Left renal cortex interstitium (tissue), 4 donors: ENCODE measurements at places on chromosomes 6 and 20. TPM values are rescaled to one million over a fixed set of nuclear protein-coding genes. Genes with fewer than 3 reads are reported as not detected.

DNA sequence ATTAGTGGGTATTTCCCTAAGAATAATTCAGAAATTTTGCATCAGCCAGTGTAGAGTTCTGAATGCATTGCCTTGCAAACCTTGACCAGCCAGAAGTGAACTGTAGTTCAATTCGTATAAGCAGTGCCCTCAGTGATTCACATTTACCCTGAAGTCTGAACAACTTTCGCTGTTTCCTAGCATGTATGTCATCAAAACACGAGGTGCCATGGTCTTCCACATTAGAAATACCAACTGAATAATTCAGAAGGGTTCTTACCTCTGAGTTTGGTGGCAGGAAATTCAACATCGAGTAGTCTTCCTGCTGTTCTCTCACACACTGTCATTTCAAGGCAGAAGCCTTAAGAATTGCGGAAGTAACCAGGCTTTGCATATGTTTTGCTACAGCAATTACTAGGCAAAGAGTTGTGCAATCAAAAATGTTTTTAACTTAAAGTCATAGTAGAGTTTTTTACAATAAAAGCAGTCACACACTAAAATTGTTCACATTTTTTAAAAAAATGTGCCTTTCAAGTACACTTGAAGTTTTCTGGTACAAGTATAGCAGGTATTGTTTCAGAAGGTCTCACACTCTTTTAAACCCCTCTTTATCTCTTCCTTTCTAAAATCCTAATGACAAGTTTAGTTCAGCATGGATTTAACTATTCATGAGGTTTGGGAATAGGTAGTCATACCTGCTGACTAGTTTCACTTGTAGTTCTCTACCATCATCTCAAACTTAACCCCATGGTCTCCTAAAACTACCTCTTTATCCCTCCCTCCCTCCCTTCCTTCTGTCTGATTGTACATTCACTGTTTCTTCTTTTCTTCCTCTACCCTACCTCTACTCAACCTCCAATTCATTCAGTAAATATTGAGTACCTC, 118.3 kb downstream of the STXBP5 start:
- DNase-seq: no peak

DNA sequence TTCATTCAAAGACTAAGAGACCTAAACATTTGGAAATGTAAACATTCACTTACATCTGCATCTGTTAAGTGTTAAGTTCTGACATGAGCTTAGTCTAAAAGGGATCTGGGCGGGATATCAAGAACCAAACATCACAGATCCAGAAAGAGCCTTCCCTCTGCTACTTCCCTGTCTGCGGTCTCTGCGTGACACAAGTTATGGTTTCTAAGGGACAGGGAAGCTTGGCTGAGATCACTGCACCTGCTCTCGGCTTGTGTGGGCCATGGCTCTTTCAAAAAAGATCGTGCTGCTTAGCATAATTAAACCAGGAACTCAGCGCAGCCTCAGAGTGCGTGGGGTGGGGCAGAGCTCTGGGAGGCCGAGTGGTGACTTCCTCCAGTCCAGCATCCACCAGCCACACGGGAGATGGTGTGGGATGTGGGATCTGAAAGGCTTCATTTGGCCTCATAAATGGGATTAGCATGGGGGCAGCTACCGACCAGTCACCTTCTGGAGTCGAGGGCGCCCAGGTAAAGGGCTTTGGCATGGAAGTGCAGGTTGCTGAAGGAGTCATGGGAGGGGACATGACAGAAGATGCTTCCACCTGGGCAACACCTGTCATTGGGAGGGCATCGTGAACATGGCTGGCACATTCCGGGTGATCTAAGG, 16.7 kb upstream of the RAMACL start:
- DNase-seq: no peak

- DNase-seq: no peak
Measured at GRCh38 chr20:63471717-63471980, 806 bp downstream of the KCNQ2 start.

GRCh38 chr6:137808191-137808590, 58.9 kb upstream of the TNFAIP3 start:
- no peak for DNase-seq

DNA sequence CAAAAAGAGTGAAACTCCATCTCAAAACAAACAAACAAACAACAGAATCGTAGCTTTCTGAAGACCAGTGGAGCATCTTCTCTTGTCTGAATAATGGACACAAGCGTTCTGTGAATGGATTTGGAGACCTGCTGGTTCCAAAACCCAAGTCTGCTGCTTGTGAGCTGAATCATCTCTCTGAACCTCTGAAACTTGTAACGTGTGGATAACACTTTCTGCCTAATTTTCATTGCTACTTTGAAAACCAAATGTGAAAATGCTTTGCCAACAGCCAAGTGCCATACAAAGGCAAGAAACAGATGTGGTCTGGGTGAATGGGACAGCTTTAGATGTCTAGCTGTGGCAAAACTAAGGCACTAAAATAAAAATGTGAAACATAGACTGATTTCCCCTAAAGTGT, 44.3 kb downstream of the PHACTR1 start:
- no peak for DNase-seq

GRCh38 chr6:91683240-91683639, 1096.4 kb upstream of the MAP3K7 start:
- no peak for DNase-seq

The XKR7 gene
- polyA plus RNA-seq: 0.32 TPM

DNA sequence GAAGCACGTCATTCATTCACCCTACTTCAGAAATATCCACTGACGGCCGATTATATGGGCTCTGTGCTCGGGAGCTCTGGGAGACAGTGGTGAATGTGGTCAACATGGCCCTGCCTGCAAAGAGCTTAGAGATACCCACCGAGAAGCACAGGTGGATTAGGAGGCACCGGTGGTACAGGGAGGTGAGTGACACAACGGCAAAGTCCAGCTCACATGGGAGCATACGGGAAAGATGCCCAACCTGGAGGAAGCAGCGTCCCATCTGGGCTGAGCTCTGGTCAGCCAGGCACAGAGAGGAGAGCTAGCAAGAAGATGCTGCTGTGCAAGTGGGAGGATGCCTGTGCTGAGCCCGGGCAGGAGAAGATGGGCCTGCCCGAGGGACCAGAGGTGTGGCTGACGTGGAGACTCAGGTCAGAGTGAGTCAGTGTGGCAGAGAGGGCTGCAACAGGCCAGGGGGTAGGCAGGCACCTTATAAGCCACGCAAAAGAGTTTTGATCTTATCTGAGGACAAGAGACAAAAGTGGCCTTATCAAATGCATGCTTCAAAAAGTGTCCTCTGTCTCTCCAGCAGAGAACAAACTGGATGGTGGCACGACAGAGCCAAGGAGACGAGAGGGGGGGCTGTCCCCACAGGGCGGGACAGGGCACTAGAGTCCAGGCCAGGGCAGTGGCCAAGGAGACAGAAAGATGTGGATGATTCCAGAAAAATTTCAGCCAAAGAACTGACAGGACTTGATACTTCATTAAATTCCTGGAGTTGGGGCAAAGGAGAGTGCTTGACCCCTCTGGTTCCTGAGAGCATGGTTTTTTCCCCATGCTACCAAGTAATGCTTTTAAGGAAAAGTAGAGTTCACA, 214.6 kb upstream of the SNX9 start:
- DNase-seq: no peak

The PTGIS gene
- 32.1 TPM for polyA plus RNA-seq

GRCh38 chr6:13278164-13278563, 50.2 kb downstream of the TBC1D7 start:
- no peak for DNase-seq

The ARMH2 gene
- polyA plus RNA-seq: not detected

- DNase-seq: no peak
Measured at GRCh38 chr6:40852779-40853373, 186.1 kb downstream of the UNC5CL start.

The SOX12 gene
- 32.3 TPM for polyA plus RNA-seq

The MCCD1 gene
- polyA plus RNA-seq: 20.1 TPM

GRCh38 chr6:102761872-102762271, 1368.4 kb downstream of the GRIK2 start:
- DNase-seq: no peak

- no peak for DNase-seq
Measured at GRCh38 chr20:48478370-48478769, 349.4 kb downstream of the PREX1 start.

DNA sequence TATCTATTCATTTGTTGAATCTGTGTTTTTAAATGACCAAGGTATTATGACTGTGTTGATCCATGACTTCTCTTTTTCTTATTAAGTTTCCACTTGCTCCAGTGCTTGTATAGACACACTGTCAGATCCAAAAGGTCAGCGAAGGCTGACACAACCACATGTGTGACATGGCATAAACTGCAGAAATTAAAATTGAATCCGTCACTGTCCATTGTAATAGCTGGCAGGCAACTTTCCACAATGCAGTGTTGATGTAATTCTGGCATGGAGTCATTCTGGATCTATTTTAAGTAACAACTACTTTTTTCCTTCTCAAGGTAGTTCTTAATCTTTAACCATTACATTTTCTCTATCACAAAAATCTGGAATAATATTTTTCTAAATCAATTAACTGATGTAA, 145.3 kb downstream of the AIG1 start:
- DNase-seq: no peak

DNA sequence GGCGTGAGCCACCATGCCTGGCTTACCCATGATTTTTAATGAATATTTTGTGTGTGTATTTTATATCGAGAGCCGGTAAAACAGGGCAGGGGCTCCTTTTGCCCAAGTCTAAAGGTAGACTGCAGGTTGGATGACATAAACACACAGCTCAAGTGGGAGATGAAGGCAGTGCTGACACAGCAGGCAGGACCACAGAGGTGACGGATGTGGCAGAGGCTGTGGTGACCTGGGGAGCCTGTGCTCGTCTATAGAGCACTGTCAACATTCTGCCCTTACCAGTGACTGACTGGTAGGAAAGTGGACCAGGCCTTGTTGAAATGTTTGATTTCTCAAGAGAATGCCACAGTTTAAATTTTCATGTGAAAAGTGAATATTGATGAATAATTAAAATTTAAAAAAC, 137.5 kb downstream of the ZFP64 start:
- DNase-seq: no peak

DNA sequence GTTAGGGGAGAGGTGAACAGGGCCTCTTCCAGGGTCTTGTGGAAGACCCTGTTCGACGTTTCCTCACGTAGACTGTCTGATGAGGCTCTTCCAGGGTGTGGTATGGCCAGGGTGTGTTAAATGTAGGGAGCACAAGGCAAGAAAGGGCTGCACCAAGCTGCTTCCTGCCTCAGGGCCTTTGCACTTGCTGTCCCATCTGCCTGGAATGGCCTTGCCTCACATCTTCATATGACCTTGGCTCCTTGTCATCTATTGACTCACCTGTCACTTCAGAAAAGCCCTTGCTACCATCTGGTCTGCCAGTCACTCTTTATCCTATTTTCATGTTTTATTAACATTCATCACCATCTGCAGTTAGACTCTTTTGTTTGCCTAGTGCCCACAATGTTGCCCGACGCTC, 31.0 kb downstream of the E2F3 start:
- no peak for DNase-seq

The OPRL1 gene
- 1.4 TPM for polyA plus RNA-seq

The SSTR4 gene
- not detected for polyA plus RNA-seq

DNA sequence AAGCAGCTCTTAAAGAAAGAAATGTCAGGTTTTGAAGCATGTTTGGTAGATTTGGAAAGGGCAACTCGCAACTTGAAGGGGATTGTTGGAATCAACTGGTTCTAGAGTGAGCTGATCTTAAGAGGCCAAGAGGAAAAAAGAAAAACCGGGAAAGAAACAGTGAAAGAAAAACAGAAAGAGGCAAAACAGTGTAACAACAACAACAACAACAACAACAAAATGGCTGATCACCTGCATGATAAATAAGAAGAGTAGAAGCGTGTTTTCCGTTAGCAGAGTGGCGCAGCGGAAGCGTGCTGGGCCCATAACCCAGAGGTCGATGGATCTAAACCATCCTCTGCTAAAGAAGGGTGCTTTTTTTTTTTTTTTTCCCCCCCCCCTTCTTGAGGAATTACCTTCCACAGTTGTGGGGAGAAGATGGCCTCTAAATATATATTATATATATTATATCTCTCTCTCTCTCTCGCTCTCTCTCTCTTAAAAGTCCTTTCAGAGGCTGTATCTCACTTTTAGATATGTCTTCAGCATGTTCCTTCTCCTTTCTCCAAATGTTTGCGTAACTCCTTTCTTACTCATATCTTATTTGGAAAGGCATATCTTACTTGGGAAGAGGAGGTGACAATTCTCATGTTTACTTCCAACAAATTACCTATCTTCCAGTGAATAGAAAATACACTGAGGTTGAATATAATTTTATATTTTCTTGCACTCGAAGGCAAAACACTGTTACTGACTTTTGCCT, 134.4 kb downstream of the OR2B2 start:
- DNase-seq: no peak

GRCh38 chr6:144335914-144336313, 50.8 kb downstream of the UTRN start:
- DNase-seq: no peak

The LKAAEAR1 gene
- not detected for polyA plus RNA-seq

DNA sequence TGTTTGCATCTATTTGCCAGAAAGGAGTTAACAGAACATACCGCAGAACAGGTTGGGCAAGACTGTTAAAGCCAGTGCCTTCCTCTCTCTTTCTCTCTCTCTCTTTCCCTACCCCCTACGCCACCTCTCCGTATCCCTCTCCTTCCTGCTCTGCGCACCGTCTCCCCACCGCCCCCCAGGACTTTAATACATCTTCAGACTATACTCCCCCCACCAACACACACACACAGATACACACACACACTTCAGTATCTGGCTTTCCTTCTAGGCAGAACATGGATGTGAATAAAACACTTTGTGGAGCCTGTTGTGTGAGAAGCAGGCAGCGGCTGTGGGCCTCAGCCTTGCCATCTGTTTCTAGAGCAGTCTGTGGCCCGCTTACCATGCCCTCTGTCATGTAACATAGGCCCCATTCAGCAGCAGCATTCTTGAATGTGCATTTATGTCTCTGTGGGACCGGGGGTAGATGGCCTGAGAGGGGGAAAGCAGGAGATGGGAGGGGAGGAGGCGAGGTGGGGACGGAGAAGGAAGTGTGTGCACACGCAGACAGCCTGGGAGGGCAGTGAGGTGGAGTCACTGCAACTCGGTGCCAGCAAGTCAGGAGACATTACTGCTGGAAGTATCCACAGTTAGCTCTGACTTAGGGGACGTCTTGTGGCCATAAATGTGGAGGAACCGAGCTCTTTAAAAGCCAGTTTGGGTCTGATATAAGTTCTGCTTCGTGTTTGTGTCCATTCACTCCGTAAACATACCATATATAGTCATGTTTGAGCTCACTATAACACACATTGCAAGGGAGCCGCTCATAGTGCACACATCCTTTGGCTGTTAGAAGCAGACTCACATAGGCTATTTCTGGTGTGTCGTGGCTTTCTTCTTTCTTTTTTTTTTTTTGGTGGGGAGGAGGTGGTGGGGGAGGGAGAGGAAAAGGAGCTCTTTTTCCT, 38.4 kb downstream of the RREB1 start:
- DNase-seq: no peak

The AIF1 gene
- 78.3 TPM for polyA plus RNA-seq

The MLIP gene
- polyA plus RNA-seq: 0.51 TPM

The PIGU gene
- 41.9 TPM for polyA plus RNA-seq

DNA sequence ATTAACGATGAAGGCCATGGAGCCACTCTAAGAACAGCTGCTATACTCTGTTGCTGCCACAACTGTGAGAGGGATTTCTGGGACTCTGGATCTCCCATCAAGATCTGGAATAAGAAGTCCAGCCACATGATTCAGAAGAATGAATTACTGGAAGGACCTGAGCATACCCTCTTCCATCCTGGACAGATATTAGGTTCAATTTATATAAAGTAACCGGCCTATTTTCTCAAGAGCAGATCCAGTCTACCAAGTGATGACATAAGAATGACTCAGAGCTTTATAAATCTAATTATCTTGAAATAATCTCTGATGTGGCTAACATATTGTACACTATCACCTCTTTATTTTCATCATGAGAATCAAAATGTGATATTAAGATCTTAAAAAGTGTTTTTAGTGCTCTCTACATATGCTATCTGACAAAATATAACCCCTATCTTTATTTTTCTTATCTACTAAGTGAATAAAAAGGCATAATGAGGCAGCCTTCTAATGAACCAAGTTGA, 45.1 kb downstream of the COL9A1 start:
- no peak for DNase-seq
